AG09319 (cell line): ENCODE measurements at places on chromosomes 4 and X.
A peak's percentile ranks its signal among the peaks of the same experiment; 100 is the strongest.

DNA sequence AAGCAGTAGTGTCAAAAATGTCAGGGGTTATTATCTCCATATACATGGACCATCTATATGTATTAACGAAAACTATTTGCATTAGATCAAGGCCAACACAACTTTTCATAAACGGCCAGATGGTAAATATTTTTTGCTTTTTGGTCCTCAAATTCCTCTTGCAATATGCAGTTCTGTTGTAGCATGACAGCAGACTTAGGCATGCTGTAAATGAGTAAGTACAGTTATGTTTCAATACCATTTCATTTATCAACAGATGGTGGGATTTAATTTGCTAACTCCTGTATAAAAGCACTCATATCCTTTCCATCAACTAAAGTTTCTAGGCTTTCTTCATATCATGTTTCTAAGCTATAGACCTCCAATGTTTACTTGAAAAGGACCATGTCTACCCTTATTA lies 208.1 kb downstream of the ANKRD50 start:
- no peak for DNase-seq

DNA sequence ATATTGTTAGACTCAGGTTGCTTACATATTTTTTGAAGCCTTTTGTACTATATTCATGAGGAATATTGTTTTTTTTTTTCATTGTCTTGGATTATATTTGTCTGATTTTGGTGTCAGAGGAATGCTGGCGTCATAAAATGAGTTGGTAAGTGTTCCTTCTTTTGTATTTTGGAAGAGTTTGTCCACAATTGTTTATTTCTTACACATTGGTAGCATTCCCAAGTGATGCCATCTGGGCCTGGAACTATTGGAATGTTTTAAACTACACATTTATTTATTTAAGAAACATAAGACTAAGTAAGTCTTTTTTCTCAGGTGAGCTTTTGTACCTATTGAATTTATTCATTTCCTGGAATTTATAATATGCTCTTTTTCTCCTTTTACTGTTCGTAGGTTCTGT lies 107.6 kb downstream of the LARP1B start:
- DNase-seq, result no peak

GRCh38 chrX:110992611-110993010 lies 103.4 kb upstream of the PAK3 start:
- DNase-seq, result peak; percentile 1

- DNase-seq, result no peak
These were observed 15.8 kb downstream of the BCAP31 start for GRCh38 chrX:153708415-153708814.

- peak; percentile 58 for DNase-seq
These were observed 35.4 kb upstream of the SPON2 start for GRCh38 chr4:1207603-1208265.

GRCh38 chrX:54754854-54755253 lies 43.2 kb downstream of the ITIH6 start:
- DNase-seq, result no peak

DNA sequence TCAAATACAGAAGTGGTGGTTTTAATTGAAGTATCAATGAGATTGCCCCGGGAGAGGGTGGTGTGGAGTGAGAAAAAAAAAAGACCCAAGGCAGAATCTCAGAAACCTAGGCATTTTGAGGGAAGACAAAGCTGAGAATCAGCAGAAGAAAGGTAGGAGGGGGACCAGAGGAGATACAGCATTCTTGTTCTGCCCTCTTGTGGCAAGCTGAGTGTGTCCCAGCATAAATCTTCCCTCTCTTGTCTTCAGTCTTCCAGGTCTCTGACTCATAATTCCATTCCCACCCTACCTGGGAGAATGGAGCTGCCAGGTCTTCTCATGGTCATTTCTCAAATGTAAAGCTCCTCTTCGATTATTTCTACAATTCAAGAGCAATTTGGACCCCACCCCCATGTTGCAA lies 32.7 kb upstream of the MAGED1 start:
- peak; percentile 8 for DNase-seq
